ENCODE measurements at places on chromosomes 5 and 9.

DNA sequence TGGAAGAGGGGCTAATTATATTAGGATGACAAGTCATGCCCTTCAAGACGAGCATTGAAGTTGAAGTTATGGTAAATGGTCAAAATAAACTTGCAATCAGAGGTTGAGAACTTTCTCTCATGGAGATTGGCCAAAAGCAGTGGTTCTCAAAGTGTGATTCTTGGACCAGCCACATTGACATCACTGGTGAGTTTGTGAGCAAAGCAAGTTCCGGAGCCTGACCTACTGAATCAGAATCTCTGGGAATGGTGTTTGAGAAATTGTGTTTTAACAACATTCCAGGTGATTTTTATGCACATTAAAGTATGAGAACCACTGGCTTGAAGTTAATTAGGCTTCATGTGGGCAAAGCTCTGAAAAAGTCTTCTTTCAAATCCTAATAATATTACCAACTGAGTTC lies 403.5 kb downstream of the ZSWIM6 start:
- DNase-seq = no peak

DNA sequence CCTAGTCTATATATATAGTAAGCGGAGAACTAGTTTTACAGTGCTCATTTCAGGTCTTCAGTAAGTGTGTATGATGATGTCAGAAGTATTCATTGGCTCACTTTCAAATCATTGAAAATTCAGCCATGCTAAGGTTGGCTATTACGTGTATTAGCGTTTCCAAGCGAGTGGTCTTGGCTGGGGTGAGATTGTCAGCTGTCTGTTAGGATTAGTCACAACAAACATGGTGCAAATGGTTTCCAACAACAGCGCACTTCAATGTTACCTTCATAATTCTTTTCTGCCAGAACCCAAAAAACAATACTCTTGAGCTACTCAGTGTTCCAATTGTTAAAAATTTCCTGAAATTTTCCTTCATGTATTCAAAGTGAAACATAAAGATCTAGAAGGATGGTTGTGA lies 283.0 kb downstream of the AOPEP start:
- no peak for DNase-seq

- DNase-seq = no peak
These were observed 233.3 kb downstream of the GAS1 start for GRCh38 chr9:86713970-86714369.

DNA sequence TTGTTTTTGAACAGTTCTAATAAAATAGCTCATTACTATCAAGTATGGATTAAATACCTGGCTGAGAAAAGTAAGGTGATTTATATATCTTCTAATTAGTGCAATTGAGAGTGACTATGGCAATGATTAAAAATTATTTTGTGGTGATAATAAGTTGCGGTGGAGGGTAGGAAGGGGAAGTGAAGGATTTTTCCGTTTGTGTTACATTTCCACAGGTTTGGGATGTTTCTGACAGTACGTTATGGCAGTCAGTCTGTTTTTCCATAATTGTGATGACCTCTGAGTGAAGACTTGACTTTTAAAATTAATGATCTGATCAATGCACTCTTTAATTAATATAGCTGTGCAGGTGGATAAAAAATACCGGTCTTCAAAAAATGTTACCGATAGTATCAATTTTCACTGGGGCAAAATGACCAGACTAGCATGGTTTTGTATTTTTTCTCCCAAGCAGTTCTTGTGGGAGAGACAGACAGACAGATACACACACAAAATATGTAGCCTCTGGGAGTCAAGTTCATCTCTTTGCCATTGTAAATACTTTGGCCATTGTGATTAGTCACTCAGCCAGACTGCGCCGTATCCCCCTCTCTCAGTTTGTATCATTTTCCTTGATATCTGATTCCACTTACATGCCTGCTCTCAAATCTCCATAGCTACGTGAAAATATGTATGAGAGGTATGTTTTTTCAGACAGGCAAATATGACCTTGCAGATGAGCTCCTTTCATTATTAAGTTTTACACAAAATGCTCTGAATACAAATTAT lies 60.2 kb downstream of the ARHGAP26 start:
- DNase-seq = peak; percentile 22

GRCh38 chr9:128899566-128900322 lies 17.8 kb downstream of the LRRC8A start:
- peak; percentile 22 for DNase-seq

DNA sequence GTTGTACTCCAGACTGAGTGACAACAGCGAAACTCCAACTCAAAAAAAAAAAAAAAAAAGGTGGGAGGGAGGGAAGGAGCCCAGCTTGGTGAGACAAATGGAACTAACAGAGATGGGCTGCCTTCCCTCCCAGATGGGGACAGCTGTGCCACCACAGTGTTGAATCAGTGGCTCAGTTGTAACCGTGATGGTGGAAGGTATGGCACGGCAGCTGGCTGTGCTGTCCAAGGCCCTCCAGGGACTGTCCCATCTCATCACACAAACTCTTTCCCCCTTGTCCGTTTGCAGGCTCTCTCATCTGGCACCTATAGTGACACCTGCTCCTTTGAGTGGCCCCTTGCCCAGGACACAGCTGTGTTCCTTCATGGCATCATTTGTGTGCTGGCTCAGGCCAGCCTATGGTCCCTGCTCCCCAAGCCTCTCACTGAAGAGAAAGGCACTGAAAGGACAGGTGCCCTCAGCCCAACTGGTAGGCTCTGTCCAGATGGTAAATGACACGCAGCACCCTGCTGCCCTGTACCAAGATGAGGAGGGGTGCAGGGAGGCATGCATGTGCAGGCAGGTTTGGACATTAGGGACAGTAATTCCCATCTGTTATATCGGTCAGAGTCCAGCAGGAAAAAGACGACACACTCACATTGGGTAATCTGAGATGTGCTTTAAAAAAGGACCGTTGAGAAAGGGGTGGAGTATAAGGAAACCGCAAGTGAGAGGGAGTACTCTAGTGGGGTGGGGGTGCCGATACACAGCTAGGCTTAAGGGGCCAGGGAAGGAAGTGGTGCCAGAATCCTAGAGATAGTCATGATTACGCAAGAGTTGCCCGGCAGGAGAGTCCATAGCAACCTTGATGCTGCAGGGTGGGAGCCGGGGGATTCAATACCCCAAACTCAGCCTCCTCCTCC lies 4.3 kb downstream of the SMIM33 start:
- peak; percentile 68 for DNase-seq

- DNase-seq = no peak
These were observed 44.7 kb downstream of the STOM start for GRCh38 chr9:121325387-121325786.

- peak; percentile 37 for DNase-seq
These were observed 10.0 kb downstream of the FANCC start for GRCh38 chr9:95307538-95307937.

GRCh38 chr5:61612431-61612830 lies 280.4 kb downstream of the ZSWIM6 start:
- DNase-seq = no peak

DNA sequence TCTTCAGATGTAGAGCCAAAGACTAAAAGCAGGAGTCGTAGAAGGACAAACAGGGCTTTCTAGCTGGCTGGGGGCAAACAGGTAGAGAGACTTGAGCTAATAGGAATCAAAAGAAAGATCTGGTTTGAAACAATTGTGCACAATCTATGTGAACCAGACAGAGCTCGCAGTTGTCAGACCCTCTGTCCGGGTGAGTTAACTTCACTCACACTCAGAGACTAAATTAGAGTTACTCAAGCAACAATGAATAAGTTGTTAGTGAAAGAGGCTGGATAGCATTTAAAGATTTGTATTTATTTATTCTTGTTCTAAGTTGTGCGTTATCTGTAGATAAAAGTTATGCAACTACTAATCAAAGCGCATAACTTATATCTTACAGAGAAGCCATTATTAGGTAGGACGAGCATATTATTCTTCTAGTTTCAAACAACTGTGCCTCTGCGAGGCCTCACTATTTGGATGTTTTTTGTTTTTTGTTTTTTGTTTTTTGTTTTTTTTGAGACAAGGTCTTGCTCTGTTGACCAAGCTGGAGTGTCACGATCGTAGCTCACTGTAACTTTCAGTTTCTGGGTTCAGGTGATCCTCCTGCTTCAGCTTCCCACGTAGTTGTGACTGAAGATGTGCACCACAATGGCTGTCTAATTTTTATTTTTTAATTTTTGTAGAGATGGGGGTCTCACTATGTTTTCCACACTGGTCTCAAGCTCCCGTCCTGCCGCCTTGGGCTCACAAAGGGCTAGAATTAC lies 13.2 kb upstream of the LNPEP start:
- DNase-seq = no peak

- DNase-seq = peak; percentile 88
These were observed 79.2 kb upstream of the ABCA1 start for GRCh38 chr9:105007143-105007542.

DNA sequence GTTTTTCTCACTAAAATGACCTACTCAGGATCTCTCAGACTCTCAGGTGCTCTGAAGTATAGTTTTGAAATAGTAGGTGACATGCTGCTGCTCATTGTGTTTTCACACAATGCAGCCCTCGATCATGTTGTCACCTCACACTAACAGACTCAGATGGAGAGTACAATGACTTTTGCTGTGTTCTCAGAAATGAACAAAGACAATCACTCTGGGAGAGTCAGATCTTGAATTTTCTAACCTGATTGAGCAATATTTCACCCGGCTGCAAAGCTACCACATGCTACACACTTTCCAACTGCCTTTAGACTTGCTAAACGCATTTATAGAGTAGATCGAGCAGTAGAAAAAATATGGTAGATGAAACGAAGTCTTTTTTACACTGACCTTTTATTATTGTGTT lies 113.4 kb downstream of the ST8SIA4 start:
- DNase-seq = no peak

DNA sequence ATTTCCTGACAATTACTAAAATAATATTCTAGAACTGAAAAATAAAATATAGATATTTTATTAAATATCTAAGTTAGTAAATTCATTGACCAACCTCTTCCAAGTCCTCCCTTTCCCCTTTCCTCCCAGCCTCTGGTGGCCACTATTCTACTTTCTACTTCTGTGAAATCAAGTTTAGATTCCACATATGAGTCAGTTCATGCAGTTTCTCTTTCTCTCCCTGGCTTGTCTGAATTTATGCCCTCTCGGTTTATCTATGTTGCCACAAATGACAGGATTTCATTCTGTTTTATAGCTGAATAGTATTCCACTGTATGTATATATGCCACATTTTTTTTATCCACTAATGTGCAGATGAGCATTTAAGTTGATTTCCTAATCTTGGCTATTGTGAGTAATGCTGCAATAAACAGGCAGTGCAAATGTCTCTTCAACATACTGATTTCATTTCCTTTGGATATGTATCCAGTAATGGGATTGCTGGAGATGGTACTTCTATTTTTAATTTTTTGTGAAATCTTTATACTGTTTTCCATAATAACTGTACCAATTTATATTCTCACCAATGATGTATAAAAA lies 52.3 kb downstream of the WDR36 start:
- peak; percentile 10 for DNase-seq

GRCh38 chr9:137305060-137305797 lies 3.2 kb upstream of the NRARP start:
- no peak for DNase-seq

DNA sequence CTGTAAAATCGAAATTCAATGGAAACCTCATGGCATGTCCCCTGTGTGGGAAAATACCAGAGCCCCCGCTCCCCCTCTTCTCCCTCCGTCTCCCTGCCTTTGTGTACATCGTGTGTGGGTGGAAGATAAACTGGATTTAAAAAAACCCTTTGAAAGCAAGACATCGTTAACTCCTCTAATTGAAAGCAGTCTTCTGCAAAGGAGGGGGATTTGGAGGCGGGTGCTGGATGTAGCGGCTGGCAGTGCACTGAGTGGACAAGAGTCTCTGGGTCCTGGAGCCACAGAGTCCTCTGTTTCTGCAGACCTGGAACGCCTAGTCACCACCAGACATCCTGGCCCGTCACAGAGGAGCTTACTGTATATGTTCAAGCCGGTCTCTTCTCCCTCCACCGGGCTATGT lies 169.4 kb downstream of the PAPPA start:
- no peak for DNase-seq

DNA sequence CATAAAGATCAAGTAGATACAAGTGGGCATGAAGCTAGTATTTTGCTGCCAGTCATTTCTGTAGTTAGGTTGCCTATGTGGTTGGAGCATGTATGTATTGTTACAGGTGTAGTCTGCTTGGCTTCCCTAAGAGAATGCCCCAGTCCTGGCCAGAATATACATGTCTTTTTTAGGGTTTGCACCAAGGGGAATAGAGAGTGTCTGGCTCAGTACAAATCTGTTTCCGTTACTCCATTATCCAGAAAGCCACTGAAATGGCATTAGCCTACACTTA lies 23.2 kb downstream of the TGFBR1 start:
- no peak for DNase-seq

DNA sequence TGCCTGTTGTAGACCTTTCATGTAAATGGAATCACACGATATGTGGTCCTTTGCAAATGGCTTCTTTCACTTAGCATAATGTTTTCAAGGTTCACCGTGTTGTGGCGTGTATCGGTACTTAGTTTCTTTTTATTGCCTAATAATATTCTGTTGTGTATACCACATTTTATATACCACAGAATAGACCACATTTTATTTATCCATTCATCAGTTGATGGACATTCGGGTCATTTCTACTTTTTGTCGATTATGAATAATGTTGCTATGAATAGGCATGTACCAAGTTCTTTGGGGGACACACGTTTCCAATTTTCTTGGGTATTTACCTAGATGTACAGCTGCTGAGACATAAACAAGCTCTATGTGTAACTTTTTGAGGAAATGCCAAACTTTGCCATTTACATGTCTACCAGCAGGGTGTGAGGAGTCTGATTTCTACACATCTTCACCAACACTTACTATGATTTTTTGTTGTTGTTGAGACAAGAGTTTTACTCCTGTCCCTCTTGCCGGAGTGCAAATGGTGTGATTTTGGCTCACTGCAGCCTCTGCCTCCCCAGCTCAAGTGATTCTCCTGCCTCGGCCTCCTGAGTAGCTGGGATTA lies 144.7 kb downstream of the RGS3 start:
- no peak for DNase-seq

DNA sequence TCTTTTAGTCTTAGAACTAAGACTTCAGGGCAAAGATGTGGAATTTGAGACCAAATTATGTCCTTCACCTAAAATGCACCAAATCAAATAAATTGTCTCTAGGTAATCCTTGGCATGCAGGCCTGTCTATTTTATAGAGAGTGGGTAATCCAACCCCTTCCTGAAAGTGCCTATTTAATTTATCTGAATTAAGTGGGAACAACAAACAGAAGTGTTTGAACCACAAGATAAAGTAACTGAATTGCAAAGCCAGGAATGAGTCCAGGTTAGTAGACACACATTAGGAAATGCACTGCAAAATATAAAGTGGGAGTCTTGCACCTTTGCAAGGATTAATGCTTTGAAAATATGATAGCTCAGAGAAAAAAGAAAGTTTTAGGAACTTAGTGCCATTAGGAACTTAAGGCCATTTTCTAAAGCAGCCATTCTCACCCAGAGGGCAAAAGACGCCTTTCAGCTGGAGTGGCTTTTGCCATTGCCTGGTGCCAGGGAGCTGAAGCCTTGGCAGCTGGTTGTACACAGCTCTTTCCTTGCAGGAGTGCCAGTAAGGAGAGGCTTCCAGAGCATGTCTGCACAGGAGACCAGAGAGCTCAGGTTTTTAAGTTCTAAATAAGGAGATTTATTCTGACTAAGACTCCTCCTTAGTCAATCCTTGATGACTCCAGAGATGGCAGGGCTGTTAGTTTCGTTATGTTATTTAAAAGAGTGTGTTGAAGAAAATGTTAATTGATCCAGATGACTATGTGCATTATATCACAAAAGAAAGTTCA lies 151.7 kb upstream of the ELL2 start:
- no peak for DNase-seq

Data from mesenchymal stem cell (in vitro differentiated cells and primary cell).